ENCODE measurements at places on chromosomes 12 and 14.

DNA sequence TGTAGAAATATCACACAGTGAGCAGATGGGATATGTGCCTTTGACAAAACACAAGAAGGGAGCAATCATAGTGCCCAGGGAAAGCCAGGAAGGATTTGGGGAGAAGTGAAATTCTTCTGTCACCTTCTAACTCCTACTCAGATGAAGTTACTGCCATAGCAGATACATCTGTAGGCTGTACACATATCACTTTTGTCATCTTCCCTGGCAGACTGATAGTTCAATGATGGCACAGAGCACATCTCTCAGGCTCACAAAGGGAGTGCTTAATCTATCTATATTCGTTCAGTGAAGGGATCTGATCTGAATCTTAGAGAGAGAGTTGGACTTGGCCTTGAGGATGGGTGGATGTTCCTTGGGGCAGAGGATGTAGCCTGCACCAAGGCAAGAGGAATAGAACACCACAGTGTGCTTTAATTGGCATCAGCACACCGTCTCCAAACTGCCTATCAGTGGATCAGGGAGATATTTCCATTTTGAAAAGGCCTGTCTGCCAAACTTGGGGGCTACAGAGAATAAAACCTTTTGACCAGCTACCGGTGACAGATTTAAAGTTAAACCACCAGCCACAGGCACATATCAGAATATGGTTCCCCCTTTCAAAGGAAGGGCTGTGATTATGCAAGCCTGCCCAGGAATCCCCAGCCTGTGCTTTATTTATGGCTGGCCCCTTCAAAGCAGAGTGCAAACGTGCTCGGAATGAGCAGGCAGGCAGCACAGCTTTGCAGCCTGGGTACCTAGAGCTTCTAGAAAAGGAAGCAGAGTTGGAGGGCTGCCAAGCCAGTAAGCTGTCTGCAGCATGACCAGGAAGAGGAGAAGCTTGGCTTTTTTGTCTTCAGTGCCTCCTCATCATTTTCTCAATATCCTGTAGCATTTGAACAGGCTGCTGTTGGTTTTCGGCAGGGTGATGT, 165.5 kb upstream of the DYRK2 start:
- peak; percentile 21 for DNase-seq

- no peak for DNase-seq
These were observed 7.3 kb downstream of the PHB2 start for GRCh38 chr12:6963016-6963731.

GRCh38 chr12:127648321-127648720, 618.6 kb upstream of the TMEM132C start:
- DNase-seq = no peak

GRCh38 chr14:74955229-74956026, at the start of gene PGF:
Gene PGF, minus strand, starts transcription at chr14:74955597. Its CDS starts 355 bp downstream, at chr14:74955242.
- no peak for DNase-seq

DNA sequence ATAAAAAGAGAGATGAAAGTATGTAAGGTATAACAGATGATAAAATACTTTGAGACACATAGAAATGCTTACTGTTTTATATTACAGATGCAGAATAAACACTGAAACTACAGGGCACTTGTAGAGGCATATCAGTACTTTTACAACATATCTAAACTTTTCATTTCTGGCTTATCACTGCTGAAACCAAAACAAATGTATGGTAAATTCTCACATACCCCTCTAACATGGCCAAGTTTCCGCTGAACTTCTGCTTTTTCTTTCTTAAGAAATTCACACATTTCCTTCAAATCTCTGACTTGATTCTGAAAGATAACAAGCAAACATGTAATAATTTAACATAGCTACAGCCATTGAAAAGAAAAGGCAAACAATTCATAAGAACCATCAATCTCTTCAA, 33.3 kb upstream of the C12orf50 start:
- no peak for DNase-seq

DNA sequence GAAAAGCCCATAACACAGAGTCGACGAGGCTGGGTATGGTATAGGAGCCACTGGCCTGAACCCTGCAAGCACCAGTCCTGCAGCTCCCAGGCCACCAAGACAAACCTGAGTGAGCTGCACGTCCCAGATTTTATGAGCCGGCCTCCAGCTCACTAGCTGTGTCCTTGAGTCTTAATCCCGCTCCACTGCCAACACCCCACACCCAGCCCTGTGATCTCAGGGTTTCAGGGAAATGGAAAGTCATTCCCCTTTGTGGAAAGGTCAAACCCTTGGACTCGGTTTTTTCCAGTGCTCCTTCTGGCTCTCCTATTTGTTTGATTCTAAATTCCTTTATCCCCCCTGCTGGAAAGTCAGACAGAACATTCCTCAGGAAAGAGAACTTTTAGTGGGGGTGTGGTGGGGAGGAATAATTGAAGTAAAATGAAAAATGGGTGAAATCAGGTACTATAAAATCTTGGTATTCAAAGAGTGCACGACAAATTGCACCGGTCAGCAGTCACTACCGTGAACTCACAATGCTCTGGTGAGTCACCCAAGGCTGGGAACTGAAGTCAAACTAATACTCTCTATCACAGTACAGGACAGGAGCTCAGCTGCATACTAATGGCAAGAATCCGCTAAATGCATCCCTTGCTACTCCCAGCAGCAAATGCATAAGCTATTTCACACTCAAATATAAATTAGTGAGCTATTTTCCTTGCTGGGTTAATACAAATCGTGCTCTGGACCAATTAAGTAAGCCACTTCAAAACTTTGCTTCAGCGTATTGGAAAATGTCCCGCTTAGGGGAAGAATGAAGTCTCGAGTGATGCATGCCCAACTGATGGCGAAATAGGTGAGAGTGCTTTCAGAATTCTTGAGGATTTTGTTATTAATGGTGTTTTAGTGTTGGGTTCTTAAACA, 9.0 kb downstream of the PITPNM2 start:
- no peak for DNase-seq

DNA sequence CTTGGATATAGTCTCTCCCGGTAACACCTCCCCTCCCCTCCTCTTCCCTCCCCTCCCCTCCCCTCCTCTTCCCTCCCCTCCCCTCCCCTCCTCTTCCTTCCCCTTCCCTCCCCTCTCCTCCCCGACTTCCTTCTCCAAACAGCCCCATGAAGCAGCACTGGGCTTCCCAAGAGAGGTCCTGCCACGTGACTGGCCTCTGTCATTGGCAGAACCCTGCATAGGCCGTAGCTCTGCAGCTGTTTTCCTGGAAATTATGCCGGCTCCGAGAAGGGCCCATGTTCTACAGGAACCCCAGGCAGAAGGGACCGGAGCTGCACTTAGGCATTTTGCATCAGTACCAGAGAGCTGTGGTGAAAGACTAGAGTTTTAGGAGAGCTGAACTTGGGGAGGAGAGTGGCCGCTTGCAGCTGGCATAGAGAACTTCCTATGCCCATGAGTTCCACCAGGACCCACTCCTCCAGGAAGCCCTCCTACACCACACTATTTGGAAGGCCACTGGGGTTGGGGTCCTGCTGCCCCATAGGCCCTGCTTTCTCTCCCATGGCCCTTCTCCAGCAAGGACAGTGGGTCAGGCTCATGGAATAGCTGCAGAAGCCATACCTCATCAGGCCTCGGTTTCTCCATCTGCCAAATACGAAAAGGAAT, 5.1 kb upstream of the TNFAIP2 start:
- DNase-seq = no peak

DNA sequence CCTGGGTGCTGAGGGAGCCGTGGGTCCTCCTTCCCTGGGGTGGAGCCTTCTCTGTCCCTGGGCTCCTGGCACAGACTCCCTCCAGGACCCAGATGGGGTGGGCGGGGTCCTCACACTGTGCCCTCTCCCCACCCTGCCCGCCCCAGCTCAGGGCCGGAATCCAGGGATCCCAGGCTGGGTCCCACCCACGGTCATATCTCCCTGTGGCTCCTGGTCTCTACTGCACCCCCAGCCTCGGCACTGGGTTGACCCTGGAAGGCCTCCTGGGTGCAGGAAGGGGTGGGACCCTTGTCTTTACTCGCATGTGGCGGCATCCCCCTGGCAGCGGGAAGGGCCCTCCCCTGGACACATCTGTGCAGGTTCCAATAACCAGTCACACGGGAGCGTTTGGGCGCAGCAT, 75.8 kb upstream of the EIF5 start:
- no peak for DNase-seq

DNA sequence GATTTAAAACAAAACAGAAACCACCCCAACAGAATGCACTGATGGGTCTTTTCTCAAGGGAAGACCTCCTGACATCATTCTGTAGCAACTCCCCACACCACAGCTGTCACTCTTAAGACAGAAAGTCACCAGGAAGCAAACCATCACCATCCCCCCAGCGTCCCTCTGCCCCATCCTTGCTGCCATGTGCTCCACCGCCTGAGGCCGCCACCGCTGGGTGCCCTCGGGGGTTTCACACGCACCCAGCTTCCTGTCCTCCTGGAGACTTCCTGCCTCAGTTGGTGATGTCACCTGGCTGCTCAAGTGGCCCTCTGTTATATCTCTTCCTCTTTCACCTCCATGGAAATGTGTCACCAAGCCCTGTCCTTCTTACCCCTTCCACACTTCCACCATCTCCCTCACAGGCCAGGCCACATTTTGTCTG, 71.4 kb upstream of the GPR68 start:
- no peak for DNase-seq

DNA sequence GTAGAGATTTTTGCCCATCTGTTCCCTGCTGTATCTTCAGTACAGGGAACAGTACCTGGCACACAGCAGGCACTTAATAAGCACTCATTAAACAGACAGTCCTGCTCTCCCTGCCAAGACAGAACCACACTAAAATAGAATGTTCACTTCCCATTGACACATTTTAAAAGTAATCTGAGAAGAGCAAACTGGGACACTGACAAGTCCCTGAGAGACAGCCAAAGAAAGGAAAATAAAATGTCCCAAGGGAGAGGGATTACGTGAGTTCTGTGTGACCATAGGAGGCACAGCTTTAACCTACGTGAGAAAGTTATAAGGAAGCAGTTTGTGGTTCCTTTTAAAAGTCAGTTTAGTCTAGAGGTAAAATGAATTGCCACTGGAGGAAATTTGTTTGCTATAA, 43.9 kb upstream of the SYCP3 start:
- no peak for DNase-seq

GRCh38 chr14:100778951-100779690, 46.8 kb upstream of the MEG3 start:
- no peak for DNase-seq

- no peak for DNase-seq
These were observed 41.3 kb upstream of the CEP83 start for GRCh38 chr12:94500831-94501567.

- no peak for DNase-seq
These were observed 161.1 kb downstream of the PIWIL1 start for GRCh38 chr12:130498589-130499385.

DNA sequence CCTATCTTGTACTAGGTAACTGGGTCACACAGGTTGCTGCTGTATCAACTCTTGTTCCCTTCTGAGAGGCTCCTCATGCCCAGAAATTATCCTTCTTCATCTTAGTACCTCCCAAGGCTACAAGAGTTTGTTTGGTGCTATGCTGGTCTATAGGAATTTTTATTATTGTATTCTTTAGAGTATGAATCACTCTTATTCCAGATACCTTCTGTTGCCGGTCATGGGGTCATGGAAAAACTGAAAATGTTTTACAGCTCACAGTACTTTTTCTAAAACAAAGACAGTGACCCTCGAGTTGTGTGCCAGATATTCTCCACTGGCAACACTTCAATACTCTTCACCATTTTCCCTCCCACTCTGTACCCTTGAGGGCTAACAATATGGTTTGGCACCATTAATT, 1598.0 kb upstream of the TMEM132C start:
- DNase-seq = no peak

DNA sequence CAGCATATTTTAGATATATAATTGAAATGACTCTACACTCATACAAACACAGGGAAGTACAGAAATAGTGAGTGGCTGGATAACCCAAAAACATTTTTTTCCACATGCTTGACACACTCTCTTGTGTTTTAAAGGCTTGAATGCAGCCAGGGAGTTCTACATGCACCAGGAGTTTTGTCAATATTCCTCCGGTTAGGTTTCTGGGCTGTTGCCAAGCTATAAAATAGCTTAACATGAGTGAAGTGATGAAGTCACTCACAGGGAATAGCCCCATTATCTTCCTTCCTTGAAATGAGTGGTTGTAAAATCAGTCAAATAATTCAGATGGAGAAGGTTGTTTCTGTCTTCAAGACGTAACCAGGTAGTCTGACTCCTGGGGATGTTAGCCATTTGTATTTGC, 582.7 kb downstream of the SLC6A15 start:
- DNase-seq = peak; percentile 9

DNA sequence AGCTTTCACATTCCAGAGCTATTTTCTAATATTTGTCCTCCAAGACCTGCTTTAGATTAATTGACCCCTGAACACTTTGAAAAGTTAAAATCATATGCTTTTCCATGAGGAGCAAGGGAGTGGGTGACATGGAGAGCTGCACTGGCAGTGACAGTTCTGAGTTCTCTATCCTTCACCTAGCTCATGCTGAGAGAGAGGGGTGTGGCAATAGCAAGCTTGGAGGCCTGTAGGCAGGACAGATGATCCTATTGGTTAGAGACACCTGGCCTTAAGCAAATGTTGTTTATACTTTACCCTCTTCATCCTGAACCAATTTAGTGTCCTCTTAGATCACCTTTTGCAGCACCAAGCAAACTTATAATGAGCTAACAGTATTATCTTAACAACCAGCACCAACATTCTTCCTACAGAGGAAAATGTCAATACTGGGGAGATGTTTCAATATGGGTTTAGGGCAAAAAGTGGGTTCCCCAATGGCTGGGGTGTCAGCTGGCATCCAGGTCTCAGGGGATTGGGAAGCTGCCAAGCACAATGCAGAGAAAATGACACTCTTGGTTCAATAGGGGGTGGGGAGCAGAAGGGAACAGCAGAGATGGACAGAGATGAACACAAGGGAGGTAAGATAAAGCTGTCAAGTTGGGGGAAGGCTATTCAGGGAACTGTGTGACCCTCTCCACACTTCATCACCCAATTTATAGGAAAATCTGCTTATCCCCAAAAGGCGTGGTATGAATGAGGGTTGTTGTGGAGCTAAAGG, 37.0 kb upstream of the PPM1H start:
- DNase-seq = no peak

DNA sequence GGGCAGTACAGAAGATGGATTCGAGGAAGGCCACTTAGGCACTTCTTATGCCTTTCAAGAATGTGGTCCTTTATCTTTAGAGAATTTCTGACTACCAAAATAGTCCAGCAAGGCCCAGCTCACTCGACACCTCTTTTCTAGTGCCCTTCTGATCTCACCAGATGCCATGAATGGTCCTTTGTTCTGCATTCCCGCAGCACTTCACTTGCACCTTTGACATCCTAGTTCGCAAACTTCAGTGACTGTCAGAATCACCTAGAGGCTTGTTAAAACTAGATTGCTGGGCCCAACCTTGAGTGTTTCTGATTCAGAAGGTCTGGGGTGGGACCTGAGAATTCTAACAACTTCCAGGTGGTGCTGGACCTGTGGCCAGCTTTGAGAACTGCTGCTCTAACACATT, 56.7 kb downstream of the PKP2 start:
- no peak for DNase-seq

GRCh38 chr14:70002589-70003346, 123.6 kb downstream of the SMOC1 start:
- DNase-seq = no peak

Measured in kidney epithelial cell (primary cell).